ENCODE measurements at places on chromosomes 1 and 21.

GRCh38 chr1:173421286-173421685 lies 55.8 kb upstream of the PRDX6 start:
- no peak for DNase-seq

DNA sequence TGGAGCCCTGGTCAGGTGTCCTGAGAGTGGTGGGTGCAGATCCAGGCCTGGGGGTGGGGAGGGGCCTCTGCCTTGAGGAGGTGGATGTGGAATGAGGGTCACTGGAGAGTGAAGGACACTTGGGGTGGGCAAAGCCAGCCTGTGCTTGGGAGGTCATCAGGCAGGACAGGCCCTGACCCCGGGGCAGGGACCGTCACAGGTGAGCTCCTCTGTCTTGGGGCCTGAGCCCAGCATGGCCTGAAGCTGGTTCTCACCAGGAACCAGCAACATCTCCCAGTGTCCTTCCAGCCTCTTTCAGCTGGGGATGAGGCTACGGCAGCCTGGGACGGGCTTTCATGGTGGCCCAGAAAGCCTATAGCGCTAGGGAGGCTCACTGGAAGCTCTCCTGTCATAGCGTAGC lies 831 bp upstream of the KRTAP10-2 start:
- DNase-seq, result no peak

GRCh38 chr1:11362547-11363021 lies 89.6 kb downstream of the UBIAD1 start:
- no peak for DNase-seq

DNA sequence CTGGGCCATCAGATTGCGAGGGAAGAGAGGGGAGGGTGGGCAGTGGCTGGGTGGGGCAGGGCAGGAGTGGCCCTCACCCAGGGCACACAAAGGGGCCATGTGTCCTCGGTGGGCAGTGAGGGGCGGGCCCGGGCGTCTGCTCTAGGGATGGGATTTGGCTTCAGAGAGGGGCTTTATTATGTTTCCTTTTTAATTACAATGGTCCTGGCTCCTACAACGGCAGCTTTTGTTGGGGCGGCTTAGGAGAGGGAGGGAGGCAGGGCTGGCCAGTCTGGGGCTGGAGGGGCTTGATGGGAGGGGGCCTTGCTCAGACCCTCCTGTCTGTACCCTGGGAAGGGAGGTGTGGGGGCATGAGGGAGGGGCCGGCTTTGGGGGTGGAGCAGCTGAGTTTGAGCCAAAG lies 102.8 kb upstream of the WNT4 start:
- DNase-seq, result no peak

DNA sequence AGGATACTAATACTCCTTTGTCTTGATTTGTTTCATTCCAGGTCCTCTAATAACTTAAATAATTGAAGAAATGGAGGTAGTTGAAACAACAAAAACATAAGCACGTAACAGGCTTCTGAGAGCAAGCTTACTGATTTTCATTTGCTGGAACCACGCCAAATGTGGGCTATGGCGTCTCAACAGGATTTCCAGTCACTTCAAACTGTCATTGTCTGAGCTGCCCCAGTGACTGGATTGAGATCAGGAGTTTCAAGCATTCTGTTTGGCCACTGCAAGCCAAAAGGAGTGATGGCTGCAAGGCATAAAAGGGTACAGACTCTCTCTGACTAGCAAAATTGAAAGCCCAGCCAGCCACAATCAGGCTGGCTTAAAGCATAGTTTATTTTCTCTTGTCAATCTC lies 289.9 kb downstream of the DPYD start:
- no peak for DNase-seq

- peak; percentile 23 for DNase-seq
Measured at GRCh38 chr1:23026568-23026967, 7.3 kb downstream of the KDM1A start.

DNA sequence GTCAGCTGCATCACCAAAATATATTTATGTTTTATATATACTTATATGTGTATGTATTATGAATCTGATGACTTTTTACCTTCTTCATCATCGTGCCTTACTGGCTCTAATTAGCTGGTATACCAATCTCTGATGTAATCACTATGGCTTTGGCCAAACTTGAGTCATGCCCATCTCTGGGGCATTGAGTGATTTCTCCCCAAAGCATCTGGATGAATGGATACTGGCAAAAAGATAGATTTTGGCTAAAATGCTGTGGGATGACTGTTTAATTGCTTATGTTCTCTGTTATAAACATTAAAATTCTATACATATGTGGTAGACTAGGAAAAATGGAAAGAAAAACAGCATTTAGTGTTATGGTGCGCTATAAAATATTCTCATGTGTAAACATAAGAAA lies 19.6 kb downstream of the CDKN2C start:
- DNase-seq, result no peak

DNA sequence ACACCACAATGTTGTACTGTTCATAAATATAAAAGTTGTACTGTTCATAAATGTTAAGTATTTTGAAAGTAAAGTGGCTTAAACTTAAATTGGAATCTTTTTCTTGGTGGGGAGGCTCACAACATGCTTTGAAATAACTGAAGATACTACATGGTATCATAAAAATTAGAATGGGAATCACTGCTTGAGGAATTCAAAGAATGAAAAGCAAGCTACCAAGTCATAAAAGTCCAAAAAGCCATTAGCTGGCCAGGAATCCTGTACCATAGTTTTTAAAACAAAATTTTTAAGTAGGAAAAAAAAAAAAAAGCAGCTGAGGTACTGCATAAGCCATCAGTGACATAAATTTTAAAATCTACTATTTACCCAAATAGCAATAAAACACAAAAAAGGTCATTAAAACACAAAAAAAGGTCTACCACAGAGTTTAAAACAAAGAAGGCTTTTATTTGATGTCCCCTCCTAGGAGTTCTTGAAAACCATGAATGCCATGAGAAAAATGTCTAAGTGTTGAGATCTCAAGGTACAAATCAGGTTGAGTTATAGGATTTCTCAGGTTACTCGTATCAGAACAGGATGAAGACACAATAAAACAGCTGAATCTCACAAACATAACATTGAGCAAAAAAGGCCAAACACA lies 8.6 kb downstream of the ZZZ3 start:
- no peak for DNase-seq

DNA sequence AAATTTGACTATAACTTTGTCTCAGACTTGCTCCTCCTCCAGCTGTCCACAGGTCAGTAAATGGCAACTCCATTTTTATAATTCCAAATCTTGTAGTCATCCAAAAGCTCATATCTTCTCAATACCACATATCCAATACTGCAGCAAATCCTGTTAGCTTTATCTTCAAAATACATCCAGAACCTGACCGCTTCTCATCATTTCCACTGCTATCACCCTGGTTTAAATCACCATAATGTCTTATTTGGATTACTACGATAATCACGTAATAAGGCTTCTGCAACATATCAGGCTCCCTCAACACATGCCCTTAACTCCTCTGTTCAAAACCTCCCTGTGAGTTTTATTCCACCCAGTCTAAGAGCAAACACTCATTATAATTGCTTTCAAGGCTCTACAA lies 34.5 kb downstream of the ERO1B start:
- no peak for DNase-seq

DNA sequence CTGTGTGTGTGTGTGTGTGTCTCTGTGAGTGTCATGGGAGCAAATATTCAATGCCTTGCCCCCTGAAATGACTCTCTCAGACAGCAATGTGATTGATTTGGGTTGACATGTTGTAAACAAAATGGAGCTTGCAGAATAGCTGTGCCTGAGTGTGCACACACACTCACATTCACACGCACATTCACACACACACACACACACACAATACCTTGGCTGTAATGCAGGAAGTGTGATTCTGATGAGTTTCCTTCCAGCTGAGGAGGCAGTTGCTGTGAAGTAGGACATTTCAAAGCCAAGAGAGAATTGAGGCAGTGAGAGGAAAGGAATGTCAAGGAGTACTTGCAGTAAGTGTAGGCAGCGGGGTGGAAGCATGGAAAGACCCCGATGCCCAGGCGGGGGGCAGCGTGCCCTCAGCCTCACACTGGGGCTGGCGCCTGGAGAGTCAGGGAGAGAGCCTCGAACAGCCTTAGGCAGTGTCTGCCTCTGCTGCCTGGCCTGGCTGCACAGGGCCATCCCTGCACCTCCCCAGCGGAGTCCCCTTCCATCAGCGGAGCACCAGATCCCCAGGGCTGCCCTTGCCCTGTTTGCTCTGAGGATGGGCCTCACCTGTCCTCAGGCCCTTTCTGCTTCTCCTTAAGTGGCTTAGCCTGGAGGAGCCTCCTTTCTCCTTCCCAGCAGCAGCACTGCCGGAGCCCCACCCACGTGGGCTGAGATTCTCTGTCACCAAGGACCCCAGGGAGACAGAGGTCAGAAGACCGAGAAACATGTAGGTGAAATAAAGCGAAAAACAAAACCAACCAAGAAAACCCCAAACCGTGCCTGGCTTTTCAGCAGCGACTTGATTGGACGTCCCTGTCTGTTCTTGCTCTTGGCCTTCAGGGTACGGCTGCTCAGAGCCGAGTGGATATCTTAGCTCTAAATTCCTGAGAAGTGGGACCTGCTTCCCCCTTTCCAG lies 9.2 kb downstream of the VASH2 start:
- no peak for DNase-seq

DNA sequence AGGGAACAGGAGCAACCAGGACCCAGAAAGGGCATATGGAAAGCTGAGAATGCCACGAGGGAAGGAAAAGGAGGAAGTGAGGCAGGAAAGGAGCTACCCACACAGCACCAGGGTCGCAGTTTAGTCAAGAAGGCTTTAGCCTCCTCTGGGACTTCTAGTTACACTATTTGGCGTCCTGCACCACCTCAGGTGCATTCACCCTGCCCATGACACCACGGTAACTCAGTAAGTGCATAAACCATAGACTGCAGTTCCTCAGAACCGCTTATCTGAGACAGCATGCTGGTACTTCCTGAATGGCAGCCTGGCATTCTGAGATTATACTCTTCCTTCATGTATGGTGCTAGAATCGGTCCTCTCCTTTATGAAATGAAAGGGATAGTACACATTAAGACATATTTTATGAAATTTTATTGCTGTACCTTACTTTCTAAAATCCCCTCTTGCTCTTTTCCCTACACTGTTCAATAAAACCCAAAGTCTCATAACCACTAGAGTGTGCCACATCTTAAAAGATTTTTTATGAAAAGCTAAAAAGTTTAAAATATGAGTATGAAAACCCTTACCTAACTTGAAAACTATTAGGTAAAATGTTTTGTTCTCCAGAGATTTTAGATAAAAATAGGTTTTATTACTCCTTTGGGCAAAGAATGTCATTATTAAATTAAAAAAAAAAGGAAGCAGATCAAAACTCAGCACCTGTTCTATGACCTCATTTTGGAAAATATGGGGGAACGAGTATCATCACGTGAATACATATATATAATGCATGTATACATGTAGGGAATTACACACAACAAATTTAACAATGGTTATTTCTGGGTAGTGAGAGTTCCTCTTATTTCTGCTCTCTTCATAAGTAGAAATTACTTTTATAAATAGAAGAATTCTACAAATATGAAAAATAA lies 67.3 kb downstream of the VAV3 start:
- peak; percentile 42 for DNase-seq

DNA sequence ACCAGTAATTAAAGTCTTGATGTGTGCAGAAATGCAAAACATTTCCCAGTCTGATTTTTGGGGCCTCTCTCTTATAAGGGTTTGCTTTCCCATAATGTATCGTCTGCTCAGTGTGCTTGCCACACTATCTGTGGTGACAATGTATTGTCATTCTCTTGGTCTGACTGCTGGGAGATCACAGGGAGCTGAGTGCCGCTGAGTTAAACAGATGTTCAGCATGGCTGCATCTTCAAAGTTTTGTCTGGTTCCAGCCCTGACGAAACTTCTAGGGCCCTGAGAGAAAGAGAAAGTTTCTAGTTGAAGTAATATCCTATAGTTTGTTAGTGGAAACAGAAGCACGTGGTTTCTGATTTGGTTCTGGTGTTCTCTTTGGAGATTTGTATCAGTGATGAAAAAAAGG lies 42.6 kb downstream of the DNM3 start:
- no peak for DNase-seq
